ENCODE measurements at places on chromosomes 7 and 10.

DNA sequence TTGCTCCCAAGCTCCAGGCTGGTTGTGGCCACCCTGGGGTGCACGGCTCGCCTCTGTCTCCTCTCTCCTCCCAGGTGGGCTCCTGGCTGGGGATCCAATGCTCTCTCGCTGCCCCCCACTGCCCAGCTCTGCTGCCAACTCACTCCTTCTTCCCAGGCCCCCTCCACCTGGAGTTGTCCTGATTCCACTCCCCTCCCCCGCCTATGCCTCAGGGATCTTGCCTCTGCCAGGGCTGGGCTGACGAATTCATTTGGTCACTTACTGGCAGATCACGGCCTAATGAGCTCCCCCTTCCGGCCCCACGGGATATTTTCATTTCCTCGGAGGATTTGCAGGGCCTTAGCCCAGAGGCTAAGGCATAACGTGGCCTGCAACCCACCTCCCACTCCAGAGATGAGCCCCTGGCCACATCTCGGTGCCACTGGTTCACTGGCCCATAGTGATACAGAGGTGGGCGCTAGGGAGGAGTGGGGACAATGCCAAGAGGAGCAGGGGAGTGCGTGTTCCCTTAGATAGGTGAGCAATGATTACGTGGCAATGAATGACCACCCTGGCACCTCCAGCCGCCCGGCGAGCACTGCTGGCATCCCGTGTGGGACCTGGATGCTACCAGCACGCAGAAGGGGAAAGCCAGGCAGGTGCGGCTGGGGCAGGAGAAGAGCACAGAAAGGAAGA, 344.6 kb upstream of the SHH start:
- peak; percentile 47 for DNase-seq

GRCh38 chr10:122311716-122312115, 40.6 kb downstream of the BTBD16 start:
- DNase-seq = no peak

DNA sequence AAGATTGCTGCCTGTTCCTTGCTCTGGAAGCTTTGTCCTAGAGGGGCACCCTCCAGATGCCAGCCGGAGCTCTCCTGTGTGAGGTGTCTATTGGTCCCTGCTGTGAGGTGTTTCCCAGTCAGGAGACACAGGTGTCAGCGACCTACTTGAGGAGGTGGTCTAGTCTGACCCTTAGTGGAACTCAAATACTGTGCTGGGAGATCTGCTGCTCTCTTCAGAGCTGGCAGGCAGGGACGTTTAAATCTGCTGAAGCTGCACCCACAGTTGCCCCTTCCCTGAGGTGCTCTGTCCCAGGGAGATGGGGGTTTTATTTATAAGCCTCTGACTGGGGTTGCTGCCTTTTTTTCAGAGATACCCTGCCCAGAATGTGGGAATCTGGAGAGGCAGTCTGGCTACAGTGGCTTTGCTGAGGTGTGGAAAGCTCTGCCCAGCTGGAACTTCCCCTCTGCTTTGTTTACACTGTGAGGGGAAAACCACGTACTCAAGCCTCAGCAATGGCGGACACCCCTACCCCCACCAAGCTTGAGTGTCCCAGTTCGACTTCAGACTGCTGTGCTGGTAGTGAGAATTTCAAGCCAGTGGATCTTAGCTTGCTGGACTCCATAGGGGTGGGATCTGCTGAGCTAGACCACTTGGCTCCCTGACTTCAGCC, 119.2 kb downstream of the PPP1R9A start:
- DNase-seq = no peak

DNA sequence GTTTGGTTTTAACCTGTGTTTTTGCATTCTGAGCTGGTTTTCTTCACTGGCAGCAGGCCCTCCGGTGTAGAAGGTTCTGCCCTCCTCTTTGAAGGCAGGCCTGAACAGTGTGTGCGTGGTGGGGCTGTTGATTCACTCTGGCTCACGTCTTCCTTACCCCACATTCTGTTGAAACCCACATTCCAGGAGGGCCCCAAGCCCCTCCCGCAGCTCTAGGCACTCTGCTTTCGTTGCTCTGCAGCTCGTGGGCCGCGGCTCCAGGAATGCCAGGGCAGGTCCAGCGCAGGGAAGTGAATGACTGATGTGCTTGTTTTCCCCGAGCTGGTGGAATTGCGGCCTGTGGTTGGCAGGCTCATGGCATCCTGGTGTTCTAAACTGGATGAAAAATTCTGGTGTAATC, 49.0 kb downstream of the HTRA1 start:
- no peak for DNase-seq

DNA sequence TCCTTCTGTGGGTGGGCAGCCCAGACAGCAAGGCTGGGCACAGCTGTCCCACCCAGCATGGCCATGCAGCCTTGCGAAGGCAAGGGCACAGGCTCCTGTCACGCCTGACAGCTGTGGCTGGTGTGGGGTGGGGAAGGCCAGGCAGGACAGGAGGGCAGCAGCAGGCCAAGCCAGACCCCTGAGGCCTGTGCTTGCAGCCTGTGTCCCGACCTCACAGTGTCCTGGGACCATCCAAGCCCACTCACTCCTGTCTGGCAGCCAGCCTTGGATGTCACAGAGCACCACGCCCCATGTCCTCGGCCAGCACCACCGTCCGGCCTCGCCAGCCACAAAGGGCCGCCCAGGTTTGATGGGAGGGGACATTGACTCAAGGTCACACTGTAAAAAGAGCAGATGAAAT, 85.5 kb upstream of the LRRC4 start:
- no peak for DNase-seq

GRCh38 chr7:54785261-54785660, 26.2 kb upstream of the SEC61G start:
- no peak for DNase-seq

DNA sequence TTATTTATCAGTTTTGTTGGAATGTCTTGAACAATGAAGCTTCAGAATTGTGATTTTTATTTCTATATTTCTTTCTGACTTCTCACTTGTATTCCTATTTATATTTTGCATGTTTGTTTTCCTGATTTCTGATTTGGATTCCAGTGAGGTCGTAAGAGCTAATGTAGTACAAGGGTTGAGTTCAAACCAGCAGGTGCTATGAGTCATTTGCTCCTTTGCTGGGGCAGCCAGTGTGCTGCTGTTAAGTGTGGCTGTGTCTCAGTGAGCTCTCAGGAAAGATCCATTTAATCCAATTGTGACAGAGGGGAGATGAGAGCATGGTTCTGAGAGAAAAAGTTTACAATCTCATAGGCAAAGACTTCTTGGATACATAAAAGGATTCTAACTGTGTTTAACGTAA, 48.6 kb downstream of the MCU start:
- no peak for DNase-seq

- DNase-seq = no peak
Observed at GRCh38 chr7:135761751-135762488, 13.3 kb upstream of the FAM180A start.

DNA sequence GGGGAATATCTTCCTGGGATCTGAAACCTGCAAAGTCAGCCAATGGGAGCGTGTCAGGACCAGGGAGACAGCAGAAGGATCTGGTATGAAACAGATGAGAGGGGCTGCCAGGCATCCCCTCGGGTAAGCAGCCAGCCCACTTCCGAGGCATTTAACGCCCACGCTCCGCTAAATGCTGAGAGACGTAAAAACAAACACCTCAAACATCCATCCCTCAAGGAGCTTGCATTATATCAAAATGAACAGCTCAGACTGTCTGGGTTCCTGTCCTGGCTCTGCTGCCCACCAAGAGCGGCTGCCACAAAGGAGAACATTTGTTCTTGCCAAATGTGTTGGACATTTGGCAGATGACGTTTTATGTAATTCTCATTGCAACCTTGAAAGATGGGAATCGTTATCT, 7.0 kb upstream of the SERPINE1 start:
- DNase-seq = no peak

DNA sequence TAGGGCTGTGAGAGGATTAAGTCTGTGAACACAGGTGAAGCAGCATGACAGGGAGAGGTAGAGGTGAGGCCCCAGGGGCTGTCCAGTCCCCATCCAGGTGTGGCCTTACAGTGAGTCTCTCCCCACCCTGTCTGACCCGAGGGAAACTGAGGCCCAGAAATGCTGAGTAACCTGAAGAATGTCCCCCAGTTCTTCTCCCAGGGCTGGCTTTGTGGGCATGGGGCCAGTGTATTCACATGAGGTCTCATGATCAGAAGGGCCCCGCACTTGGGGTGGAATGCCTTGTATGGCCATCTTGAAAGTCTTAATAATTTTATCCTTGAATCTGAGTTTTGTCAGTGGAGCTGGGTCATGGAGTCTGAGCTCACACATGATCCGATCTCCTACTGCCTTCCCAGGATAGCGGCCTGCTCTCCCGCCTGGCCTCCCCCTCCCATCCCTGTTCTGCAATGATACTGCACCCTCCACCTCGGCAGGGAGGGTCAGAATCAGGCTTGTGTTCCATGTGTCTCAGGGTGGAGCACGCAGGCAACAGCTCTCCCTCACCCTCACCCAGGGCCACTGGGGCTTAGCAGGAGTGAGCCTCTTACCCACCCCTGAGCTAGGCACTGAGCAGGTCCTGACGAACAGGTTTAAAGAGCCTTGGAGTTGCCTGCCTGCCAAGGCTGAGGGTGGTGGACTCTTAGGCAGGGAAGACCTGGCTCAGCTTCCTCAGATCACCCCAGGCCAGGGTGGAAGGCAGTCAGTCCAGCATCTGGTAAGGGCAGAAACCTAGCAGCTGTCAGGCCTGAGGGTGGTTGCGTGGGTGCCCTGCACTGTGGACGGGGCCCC, 41.4 kb upstream of the NPFFR1 start:
- DNase-seq = no peak

GRCh38 chr10:98323221-98324164, 55.5 kb upstream of the LOXL4 start:
- DNase-seq = no peak

GRCh38 chr10:74825371-74826141, 844 bp upstream of the KAT6B start:
- DNase-seq = peak; percentile 71

- no peak for DNase-seq
Observed at GRCh38 chr10:73439605-73440312, 6.4 kb upstream of the MSS51 start.

DNA sequence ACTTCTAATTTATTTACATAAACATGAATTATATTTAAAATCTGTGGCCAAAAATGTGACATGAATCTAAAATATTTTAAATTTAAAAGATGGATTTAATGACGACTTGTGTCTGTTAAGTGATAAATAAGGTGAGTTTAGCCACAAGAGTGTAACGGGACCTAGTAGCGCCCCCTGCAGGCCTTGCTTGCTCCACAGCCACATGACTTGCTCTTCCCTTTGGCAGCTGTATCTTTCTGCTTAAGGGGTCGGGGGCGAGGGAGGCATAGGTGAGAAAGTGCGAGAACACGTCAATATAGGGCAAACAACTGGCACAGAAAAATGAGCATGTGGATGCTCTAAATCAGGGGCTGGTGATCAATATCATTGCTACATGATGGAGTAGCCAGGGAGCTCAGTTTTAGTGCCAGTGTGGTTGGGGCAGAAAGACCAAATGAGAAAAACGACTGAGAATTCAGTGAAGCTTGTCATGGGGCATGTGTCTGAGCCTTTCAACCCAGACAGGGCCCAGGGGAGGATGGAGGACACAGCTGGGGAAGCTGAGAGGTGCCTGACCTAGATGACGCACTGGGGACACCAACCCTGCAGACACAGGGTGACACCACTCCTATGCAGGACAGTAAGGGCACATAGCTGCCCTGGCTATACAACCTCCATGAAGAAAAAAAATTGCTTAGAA, 49.8 kb downstream of the PAXIP1 start:
- peak; percentile 86 for DNase-seq

DNA sequence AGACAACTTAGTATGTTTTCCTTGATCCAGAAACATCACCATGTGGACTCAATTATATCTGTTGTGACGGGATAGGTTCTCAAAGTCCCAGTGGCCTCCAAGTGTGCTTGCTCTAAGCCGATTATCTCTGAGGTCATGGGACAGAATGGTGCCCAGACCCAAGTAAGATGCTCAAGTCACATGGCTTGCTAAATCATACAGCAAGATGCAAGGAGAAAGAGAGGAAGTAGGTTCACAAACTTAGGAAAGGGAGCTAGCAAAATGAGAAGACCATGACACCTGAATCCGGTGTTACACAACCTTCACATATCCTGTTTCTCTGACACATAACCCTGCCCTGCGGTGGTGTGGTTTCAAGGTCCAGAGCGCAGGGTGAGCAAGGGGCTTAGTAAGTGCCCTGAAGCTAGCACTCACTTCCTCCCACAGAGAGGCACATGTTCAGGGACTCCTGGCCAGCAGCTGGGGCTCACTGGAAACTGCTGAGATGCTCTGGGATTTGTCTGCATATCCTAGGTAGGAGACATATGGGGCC, 590.9 kb upstream of the ANKRD30A start:
- no peak for DNase-seq

GRCh38 chr10:96280859-96281258, 9.5 kb upstream of the BLNK start:
- DNase-seq = no peak

- no peak for DNase-seq
Observed at GRCh38 chr7:102268635-102269034, 18.0 kb upstream of the SH2B2 start.

DNA sequence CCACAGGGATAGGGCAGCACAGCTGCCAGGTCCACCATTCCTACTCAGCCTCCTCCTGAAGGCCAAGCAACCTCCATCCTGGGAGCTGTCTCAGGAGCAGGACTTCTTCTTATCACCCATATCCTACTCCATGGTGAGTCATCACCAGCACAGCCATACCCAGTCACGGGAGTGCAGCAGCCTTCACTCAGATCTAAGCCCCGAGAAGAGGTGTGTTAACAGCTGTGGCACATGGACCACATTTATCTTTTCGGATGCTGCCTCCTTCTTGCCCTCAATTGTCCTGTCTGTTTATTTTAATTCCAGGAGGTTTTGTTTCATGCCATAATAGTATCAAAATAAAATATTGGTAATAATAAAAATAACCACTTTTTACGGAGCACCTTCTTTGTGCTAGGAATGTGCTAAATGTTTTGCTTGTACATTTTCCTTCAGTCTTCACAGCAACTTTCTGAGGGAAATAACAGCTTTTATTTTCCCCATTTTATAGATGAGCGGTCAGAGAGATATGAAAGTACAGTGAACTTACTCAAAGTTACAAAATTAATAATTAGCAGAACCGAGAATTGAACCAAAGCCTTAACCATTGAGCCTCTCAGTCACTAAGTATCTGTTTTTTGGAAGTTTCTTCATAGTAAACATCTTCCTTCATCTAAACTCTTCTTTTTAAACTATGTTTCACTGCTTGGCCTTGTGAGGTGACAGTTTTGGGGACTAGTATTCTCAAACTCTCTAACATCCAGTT, 2.5 kb upstream of the KEL start:
- no peak for DNase-seq

- DNase-seq = no peak
Observed at GRCh38 chr7:134826105-134826504, 46.7 kb downstream of the CALD1 start.

DNA sequence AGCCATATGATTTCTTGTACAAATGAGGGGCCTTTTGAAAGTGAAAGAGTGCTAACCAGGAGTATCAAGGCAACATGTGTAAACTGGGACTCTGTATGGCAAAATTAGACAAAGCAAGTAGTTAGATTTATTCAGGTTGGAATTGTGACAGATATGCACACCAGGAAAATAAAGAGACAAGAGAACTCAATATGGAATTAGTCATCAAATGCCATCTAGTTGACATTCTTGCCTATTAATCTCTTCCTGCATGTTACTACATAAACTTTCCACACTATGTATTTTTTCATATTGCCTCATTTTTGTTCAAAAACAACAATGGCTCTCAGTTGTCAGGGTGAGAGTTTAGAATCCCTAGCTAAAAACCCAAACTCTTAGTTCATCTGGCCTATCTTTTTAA, 799.0 kb downstream of the NRG3 start:
- no peak for DNase-seq
